ENCODE measurements at places on chromosomes 6 and 20.
A peak's percentile ranks its signal among the peaks of the same experiment; 100 is the strongest.

DNA sequence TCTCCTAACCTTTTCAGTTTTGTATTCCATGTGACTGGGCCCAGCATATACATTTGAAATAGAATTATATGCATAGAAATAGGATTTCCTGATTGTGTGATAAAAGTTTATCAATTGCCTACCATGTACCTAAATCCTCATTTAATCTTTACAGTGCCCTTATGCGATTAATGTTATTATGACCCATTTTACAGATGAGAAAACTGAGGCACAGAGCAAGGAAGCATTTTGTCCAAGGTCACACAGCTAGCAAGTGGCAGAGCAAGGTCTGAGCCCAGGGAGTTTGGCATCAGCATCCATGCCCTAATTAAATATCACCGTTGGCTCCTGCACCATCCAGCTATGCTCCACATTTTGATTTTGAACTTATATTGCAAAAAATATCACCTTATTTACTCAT is 28.2 kb upstream of the PAX1 start:
- DNase-seq, result no peak

- no peak for DNase-seq
These were observed 75.7 kb upstream of the PTPRT start for GRCh38 chr20:43265449-43265848.

DNA sequence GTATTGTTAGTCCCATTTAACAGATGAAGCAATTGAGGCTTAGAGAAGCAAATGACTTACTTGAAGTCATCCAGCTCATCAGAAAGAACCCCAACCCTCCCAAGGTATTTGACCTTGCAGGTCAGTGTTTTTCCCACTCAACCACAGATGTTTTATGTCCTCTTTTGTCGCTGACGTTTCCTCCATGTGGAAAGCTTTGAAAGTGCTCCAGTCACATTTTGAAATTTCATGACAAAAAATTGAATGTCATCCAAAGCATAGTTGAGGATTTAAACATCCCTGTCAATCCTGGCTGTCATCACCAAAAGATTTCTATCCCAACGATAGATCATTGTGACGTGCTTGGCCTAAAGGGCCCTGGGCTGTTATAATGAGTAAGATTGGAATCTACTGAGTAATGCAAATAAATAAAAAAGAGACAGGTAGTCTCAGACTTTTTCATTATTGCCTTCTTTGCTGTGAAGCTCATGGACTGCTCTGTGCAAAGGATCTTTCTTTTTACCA is 102.7 kb downstream of the TSHZ2 start:
- peak; percentile 19 for DNase-seq

GRCh38 chr6:46606338-46606737 is 46.3 kb downstream of the CYP39A1 start:
- DNase-seq, result no peak

- DNase-seq, result peak; percentile 55
These were observed 69.6 kb downstream of the JAG1 start for GRCh38 chr20:10603971-10604864.

DNA sequence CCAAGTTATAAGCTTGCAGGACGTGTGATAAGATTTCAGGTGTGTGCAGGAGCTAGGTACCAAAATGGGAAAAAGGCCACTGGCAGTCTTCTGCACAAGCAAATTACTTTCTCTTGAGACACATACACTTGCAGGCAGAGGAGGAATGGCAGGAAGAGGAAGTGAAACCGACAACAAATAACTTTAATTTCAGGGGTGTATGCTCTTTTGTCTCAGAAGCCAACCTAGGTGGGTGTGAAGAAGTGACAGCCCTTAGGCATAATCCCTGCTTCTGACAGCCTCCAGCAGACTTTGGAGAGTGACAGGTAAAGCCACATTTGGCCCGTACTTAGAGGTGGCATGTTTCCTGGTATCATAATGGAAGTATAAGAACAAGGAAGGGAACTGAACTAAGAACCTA is 118.8 kb upstream of the TRAF3IP2 start:
- no peak for DNase-seq

DNA sequence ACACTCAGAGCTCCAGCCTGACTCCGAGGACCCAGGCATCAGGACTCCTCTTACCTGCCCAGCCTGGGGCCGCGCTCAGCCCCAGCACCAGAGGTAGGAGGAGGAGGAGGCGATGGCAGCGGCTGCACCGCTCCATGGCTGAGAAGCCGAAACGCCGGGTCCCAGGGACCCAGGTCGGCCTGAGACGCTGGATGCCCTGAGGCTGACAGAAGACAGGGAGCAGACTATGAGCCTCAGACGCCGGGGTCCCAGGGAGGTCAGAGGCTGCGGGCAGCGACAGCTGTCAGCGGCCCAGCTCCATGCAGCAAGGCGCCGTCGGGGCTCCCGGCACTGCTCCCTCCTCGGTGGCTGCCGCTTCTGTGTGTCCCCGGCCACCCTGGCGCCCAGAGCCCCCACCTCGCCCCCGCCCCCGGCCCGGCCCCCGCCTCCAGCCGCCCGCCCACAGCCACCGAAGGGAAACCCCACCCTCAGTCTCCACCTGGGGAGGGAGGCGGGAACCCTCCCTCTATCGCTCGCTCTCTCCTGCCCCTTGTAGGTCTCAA is at the start of gene COL11A2:
Gene COL11A2 (minus strand): TSS at position 363 of the 542 bp plus-strand sequence. CDS start 227 bp downstream, at position 136.
- peak; percentile 74 for DNase-seq

- no peak for DNase-seq
These were observed 42.8 kb upstream of the STMND1 start for GRCh38 chr6:17059022-17059421.

GRCh38 chr20:44445742-44446710 is 29.6 kb upstream of the TTPAL start:
- no peak for DNase-seq

DNA sequence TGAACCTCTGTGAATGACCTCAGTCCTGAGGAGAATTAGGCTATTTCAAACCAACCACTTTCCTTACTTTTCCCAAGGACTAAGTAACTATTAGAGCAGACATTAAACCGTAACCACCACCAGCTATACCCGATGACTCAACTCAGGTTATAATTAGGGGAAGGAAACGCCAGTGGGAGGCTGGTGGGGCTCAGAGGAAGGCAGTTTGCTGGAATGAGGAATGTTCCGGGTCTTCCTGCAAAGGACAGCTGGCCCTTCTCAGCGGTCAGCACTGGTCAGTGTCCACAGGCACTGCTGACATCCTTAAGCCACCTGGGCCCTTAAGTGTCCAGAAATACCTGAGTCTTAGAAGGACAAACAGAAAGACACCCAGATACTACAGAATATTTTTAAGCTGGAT is 515.2 kb downstream of the MAFB start:
- no peak for DNase-seq

GRCh38 chr20:8757146-8757545 is 311.7 kb upstream of the PLCB4 start:
- DNase-seq, result no peak

DNA sequence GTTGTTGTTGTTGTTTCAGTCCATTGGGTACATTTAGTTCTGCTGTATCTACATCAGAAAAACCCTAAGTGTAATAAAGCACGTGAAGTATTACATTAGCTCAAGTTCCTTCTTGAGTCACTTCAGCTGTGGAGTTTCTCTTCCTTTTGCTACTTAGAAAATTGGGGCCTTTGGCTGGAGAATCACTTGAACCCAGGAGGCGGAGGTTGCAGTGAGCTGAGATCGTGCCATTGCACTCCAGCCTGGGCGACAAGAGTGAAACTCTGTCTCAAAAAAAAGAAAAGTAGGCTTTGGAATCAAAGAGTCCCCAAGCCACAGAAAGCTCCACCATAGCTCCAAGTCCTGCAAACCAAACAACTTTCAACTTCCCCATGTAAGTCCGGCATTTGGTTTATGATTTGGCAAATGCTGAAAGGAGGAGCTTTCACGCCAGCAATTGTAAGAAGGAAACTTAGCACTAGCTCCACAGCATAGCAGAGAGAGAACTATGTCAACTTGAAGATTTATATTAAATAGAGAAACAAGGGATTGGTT is 56.5 kb upstream of the RNF144B start:
- no peak for DNase-seq

DNA sequence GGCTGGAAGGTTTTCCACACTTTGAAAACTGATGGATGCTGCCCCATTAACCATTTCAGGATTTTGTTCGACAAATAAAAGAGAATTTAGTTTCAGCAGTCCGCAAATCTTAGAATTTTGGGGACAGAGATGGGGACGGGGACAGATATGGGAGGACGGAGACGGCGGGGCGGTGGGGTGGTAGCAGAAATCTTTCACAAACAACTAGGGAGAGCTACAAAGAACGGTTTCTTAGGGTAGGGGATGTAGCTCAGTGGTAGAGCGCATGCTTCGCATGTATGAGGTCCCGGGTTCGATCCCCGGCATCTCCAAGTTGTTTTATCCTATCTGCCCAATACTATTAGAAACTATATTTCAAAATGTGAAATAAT is 15.1 kb downstream of the HMGN4 start:
- DNase-seq, result peak; percentile 74

GRCh38 chr20:3563548-3564177 is 92.8 kb downstream of the ATRN start:
- DNase-seq, result peak; percentile 65

GRCh38 chr20:17965042-17965697 is 3.4 kb downstream of the SNX5 start:
- DNase-seq, result peak; percentile 65

DNA sequence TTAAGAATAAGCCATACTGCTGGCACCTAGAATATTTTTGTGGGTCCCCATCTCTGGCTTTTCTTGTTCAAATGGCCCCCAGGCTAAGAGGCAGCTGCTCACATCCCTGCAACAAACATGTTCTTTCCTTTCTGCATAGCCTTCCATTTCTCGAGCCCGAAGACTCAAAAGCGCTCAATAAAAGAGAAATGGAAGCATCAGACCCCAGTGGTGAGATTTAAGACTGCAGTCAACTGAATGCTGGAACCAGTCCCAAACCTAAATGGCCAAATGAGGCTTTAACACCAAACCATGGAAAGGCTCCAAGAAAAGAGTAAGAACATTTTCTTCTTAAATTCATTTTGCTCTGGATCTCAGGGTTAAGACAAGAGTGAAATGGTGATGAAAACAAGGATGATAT is 122.1 kb upstream of the TRAF3IP2 start:
- DNase-seq, result peak; percentile 69

DNA sequence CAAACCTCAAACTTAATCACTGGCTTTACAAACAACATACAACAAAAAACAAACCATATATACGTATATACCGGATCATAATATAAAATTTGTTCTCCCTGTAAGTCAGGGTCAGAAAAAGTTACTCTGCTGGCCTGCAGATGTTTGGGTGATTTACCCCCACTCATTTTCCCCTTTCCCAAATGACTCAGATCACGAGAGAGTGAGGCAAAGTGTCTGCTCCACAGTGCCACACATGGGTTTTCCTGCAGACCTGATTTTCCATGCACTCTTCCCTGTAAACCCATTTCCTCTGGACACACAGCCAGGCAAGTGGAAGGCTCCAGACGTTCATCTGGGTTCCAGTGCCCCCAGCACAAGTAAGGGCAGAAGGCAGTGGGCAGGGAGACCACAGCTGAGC is 23.5 kb downstream of the GFOD1 start:
- DNase-seq, result no peak

GRCh38 chr6:18595774-18596530 is 208.8 kb downstream of the RNF144B start:
- DNase-seq, result peak; percentile 77

DNA sequence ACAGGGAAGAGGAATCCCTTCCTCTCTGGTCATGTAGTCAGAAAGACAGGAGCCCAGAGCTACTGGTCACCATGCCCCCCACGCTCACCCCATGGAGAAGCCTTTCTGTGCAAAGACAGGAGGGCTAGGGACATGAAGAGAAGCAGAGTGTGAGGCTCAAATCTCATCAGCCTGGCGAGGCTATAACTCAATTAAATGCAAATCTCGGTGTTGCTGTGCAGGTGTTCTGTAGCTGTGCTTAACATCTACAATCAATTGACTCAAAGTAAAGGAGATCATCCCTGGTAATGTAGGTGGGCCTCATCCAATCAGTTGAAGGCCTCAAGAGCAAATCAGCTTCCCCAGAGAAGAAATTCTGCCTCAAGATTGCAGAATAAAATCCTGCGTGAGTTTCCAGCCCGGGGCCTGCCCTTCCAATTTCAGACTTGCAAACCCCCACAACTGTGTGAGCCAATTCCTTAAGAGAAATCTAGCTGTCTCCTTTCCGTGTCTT is 64.4 kb downstream of the CHMP4B start:
- no peak for DNase-seq

- DNase-seq, result no peak
These were observed 618.9 kb downstream of the BCKDHB start for GRCh38 chr6:80725156-80725930.

DNA sequence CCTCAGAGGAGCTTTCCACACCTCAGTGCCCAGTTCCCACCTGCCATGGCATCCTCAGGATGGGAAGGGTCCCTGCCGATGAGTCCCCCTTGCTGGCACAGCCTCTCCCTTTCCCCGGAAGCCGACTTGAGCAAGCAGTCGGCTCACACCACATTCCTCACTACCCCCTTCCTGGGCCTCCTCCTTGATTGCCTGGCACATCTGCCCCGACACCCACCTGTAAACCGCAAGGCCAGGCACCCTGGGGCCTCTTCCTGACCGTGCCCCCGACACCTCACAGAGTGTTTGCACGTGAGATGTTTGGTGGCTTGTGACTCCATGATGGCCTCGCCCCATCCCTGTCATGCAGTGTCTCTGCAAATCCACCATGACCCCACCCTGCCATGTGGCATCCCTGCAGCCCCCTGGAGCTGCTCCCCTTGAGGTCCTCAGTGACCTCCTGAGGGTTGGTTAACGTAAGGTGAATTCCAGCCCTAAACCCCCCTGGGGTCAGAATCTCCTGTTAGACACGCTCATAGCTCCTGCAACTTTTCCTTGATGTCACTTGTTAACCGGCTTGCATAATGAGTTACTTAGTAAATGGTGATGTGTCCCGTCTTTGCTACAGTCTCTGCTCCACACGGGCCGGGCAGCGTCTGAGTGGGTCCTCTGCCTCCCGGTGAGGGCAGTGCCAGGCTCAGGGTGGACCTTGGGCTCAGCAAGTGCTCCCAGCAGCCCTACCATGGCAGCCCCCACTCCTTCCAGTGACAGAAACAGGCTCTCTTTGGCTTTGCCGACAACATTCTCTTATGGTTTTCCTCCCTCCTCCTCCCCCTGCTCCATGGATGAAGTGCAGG is 115.9 kb upstream of the FRMD1 start:
- DNase-seq, result no peak

- no peak for DNase-seq
These were observed 121.2 kb downstream of the INSM1 start for GRCh38 chr20:20489054-20489453.

DNA sequence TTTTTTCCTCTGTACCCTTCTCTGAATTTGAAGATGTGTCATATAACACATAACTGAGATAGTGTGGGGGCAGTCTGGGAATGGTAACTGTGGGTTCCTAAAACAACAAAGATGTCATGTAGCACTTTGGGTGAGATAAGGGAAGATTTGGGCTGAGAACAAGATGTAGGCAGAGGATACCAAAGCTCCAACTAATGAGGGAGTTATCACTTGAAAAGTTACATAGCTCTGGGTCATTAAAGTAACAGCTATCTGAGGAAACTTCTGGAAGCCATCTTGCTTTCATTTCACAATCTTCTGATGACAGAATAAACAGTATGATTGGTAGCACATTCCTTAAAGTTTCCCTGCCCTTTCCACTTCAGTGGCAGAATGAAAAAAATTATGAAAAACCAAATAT is 255.4 kb downstream of the TBX18 start:
- DNase-seq, result no peak

GRCh38 chr6:136593748-136594490 is 43.7 kb upstream of the MAP7 start:
- DNase-seq, result peak; percentile 98

GRCh38 chr6:24401458-24401857 is 1.3 kb upstream of the MRS2 start:
- peak; percentile 15 for DNase-seq

- DNase-seq, result peak; percentile 51
These were observed 114.2 kb upstream of the PHACTR1 start for GRCh38 chr6:12602342-12602741.

- DNase-seq, result no peak
These were observed 50.5 kb upstream of the SCAF8 start for GRCh38 chr6:154682633-154683125.
